SK-N-DZ (cell line): ENCODE measurements at places on chromosomes 16 and 17.

DNA sequence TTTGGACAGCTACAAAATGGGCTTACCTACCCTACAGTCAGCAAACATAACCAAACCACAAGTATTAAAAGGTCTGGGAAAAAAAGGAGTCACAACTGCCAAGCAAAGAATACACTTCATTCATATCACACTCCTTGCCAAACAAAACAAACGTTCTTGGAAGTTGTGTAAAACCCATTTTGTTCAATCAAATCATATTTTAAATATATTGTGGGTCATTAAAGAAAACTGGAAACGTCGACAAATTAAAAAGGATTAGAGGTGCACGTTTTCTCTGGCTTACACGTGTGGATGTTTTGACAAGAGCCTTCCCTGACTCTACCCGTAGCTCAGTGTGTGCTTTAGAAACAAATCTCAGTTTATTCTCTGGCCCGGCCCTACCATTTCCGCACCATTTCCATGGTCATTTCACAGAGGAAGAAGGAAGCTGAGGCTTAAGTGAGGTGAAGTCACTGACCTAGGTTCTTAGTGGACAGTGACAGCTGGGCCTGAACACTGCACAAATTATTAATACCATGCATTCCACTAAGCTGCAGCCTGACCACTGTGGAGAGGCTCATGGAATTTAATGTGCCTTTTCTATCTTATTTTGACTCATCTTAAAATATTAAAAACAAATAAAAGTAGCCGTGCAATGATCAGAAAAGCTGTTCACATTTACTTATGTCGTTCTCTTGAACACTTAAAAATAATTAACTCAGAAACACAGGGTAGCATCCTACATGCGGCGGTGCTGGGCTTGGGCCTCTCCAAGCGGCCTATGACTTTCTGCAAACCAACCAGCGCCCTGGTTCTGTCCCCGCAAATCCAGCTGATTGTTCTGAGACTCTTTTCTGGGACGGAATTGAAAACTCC is 968 bp downstream of the CEP112 start:
- no peak for DNase-seq

GRCh38 chr16:57704011-57704904 is 9.7 kb downstream of the DRC7 start:
- DNase-seq, result no peak

- no peak for DNase-seq
Measured at GRCh38 chr16:57394444-57394843, 10.1 kb upstream of the CCL17 start.

GRCh38 chr17:27771586-27771985 is 28.7 kb downstream of the NOS2 start:
- DNase-seq, result no peak

DNA sequence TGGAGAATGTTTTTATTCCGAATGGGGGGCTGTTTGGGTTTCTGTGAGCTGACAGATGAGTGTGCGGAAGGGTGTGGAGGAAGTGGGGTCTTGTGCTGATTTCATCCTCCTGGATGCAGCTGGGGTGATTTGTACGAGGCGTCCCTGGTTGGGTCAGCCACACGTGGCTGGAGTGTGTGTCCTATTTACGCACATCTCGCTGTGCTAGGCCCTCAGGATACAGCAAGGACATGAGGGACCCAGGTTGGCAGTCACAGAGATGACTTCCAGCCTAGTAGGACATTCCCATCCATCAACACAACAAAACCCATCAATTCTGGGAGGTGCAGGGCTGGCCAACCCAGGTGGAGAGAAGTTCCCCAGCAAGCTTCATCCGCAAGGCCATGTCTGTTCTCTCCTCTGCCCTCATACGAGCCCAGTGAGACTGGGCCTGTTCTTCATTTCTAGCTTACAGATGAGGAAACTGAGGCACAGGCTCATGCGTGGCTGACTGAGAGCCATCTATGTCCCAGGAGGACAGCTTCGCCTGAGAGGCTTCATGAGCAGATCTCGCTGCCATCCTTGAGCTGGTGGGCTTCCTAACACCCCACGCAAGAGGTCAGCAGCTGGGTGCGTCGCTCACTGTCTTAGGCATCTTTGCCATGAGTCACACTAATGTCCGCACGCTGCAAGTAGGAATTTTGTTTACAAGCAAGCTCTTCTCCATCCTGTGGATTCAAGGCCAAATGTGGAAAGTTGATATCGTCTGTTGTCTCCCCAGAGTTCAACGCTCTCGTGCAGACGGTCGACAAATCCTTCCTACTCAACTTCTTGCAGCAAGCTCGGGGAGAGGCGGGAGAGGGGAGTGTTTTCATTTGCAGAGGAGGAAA is 24.4 kb downstream of the IRF8 start:
- DNase-seq, result no peak

- DNase-seq, result no peak
Measured at GRCh38 chr17:67052720-67053437, 8.5 kb downstream of the CACNG1 start.

DNA sequence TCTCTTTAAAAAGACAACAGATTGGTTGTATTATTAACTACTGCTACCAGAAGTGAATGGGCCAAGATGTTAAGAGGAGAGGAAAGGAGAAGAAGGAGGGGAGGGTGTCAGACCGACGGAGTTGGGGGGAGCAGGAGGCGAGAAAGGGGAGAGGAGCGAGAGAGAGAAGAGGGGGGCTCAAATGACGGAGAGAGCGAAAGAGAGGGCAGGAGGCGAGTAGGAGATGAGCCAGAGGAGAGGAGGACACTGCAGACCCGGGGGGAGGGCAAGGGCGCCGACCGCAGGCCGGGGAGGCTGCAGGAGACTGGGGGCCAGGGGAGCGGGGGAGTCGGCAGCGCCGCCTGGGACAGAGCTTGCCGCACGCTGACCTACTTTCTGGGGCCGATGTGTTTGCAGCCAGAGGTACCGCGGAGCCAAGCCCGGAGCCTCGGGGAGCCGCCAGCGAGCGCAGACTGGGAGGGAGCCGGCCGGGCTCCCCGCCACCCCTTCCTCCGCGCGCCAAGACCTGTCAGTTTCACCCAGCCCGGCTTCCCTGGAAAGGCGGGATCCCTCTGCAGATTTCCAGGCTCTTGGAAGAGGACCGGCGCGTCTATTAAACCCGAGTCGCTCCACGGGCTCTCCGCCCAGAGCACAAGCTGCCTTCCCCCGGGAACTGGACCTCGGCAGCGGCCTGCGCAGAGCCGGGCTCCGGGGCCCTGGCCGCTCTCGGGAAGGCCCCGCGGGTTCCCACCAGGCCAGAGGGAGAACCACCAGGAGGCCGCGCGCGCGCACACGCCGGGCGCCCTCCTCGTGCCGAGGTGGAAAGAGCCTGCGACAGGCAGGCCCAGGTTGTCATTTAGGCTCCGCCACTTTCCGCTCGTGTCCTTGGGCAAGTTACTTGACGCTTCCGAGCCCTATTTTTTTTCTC is 74.6 kb downstream of the CMC2 start:
- DNase-seq, result peak; percentile 69

GRCh38 chr17:77210946-77211541 is 70.3 kb downstream of the SEC14L1 start:
- DNase-seq, result no peak

GRCh38 chr17:29624586-29624985 is 1.9 kb upstream of the CORO6 start:
- no peak for DNase-seq

GRCh38 chr16:51592001-51592501 is 441.0 kb upstream of the SALL1 start:
- no peak for DNase-seq
